ENCODE measurements at places on chromosomes 2 and 18.

GRCh38 chr18:80154293-80154692 lies 45.2 kb downstream of the ADNP2 start:
- DNase-seq: peak; percentile 46

DNA sequence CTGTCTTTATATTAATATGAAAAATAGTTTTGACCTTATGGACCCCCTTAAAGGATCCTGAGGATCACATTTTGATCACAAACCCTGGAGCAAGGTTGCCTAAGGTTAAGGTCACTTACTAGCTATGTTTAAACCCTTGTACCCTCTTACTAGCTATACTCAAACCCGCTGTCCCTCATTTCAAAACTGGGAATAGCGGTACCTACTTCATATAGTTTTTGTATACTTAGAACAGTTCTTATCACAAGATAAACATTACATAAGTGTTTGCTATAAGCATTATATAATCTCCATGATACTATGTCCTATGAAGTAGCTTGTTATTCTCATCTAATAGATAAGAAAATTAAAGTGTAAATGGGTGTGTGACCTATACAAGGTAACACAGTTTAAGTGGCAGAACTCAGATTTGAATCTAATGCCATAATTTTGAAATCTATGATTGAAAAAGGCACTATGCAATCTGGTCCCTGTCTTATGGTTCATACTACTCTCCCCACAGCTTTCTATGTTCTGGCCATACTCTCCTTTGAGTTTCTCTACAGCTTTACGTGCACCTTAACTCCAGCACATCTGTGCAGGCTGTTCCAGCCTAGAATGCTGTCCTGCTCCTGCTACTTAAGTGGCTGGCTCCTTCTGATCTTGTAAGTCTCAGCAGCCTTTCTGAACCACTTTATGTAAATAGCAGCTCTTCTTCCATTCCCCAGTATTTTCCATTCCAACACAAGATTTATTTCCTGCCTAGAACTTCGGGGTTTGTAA lies 30.4 kb downstream of the HYCC2 start:
- DNase-seq: no peak

DNA sequence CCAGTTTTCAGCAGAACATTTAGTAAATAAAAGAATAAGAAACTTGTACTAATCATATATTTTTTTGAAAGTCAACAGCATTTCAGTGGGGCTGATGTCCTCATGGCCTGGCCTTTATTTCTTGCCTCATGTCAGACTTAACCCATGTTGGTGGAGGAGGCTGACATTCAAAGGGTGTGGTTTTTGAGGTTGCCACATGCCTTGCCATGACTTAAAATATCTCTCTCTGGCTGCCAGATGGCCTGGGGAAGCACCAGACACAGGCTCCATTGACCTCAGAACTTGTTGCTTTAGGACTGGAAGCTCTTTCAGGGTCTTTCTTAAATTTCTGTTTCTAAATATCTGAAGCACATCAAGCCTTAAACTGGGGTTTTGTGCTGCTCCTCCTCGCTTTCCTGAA lies 32.5 kb upstream of the CD28 start:
- peak; percentile 68 for DNase-seq

DNA sequence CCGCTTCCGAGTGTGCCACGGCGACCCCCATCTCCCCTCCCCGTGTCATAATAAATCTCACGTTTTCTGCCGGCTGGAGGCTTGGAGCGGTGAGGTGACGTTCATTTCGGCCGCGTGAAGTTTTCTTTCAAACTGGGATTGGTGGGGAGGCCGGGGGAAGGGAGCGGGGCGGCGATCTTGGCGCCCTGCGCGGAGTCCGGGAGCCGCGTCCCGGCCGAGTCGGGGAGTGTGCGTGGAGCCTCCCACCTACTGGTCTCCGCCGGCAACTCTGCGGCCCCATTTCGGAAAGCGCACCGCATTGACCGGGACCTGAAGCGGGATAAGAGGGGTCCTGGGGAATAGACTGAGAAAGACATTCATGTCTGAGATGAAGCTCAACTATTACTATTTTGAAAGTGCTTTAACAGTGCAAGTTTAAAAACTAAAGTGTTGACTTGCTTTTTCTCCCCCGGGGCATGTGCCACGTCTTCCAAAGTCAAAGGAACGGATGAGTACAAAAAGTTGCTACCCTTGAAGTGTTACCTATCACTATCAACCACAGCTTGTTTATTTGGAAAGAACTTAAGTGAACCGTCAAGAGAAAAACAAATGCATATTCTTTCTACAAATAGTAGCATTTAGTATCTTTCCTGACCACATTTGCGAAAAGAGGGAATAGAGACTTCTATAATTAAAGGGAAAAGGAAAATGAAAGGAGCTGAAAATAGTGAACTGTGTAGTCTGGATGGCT lies 818 bp upstream of the IKZF2 start:
- peak; percentile 69 for DNase-seq

- no peak for DNase-seq
These were observed 269.4 kb downstream of the ETAA1 start for GRCh38 chr2:67666386-67667053.

DNA sequence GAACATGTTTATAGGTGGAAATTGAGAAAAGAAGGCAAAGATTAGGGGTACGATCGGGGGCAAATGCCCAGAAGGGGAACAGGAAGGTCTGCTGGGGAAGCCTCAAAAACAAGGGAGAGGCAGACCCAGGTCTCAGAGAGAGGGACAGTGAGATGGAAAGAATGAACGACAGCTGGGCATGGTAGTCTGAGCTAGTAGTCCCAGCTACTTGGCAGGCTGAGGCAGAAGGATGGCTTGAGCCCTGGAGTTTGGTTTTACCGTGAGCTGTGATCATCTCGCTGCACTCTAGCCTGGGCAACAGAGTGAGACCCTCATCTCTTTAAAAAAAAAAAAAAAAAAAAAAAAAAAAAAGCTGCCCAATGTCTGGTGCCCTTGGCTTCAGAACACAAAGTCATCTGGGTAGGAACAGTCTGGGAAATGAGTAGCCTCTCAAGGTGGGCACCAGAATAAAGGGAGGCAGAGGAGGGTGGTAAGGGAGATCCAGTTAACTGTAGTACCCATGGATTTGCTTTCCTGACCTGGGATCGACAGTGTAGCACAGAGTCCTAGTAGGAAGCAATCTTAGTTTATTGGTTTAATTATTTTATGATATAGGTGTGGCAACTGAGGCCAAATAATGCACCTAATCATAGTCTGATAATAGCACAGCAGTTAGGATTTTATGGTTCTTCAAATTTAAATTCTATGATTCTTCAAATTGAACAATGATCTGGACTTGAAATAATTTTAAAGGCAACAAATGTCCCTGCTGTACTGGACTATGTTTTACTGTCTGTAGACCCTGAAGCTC lies 3.5 kb downstream of the RRM2 start:
- no peak for DNase-seq

- no peak for DNase-seq
These were observed 186.0 kb upstream of the RAB6C start for GRCh38 chr2:129793431-129793902.

DNA sequence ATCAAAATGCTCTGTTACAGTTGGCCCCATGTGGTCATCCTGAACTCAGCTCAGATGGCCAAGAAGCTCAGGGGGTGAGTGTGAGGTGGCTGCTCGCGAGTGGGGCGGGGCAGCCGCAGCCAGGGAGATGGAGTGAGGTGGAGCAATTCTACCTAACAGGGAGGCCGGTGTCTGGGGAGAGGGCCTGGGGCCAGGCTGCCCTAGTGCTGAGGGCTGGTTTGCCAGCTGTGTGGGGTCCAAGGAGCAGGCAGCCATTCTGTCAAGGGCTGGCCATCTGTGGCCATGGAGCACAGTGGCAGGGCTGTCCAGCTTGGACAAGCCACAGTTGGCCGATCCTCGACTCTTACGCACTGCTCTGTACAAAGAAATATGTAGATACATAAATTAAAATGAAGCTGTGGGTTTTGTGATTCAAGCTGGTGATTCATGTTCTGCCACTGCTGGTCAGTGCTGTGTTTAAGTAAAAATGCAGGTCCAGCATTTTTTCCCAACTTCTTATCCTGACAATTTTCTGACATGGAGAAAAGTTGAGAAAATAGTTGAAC lies 82.1 kb downstream of the HS6ST1 start:
- DNase-seq: peak; percentile 71

GRCh38 chr2:197873293-197873701 lies 68.9 kb downstream of the PLCL1 start:
- DNase-seq: peak; percentile 60

DNA sequence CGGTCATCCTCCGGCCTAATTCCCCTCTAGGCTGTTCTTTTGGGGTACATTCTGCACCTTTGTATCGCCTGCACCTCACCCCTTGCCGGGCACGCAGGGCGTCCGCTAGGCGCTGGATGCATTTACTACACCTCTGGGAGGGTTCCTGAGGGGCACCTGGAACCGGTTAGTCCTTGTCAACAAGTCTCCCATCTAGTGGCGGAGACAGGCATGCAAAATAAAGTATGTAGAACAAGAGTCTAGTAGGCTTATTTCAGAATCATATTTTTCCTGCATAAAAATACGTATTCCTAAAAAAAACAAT lies 705 bp upstream of the TEX261 start:
- peak; percentile 30 for DNase-seq

DNA sequence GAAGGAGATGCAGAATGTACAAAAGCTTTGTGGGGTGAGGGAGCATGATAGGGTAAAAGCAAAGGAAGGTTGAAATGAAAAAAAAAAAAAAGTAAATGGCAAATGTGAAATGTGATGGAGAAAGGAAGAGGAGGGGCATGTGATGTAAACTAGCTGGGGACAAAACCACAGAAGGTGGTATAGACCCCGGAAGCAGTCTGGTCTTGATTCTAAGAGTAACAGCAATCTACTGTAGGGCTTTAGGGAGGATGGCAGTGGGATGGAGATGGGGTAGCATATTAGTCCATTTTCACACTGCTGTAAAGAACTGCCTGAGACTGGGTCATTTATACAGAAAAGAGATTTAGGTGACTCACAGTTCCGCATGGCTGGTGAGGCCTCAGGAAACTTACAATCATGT lies 362.0 kb downstream of the SOCS6 start:
- DNase-seq: no peak

DNA sequence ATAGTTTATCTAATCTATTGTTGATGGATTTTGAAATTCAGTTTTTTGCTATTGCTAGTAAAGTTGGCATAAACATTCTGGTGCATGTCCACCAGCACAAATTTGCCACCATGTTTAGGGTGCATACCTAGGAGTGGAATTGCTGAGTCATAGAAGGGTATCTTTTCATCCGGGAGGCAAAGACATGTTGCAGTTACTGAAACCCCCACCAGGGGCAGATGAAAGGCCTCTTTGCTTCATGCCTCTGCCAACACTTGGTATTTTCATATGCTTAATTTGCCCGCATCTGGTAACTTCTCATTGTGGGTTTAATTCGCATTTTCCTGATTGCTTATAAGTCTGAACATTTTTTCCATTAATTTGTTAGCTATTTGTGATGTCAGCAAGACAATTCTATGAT lies 8.2 kb downstream of the DCC start:
- DNase-seq: no peak
